ENCODE measurements at places on chromosomes 12 and 14.

DNA sequence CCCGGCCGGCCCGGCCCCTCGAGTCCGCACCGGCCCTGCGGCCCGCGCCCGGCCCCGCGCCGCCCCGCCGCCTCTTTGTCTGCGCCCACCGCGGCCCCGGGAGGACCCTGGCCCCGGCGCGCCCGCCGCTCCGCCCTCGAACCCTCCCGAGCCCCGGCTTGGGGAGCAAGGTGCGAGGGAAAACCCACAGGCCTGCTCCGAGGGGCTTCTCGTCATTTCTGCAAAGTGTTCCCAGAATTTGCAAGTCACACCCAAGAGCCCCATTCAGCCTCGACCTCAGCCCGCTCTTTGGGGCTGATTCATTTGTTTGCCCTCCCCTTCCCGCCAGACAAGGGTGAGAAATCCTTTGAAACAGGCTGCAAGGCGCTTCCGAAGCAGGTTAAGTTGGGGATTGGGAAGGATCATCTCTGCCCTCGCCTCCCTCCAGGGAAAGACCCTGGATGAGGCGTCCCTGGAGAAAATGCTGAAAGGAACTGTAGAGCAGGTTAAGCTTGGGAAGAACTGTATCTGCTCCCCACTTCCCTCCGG lies 325 bp upstream of the CLIP1 start:
- DNase-seq: no peak

GRCh38 chr14:73225496-73225895 lies 11.8 kb upstream of the PAPLN start:
- DNase-seq: no peak

DNA sequence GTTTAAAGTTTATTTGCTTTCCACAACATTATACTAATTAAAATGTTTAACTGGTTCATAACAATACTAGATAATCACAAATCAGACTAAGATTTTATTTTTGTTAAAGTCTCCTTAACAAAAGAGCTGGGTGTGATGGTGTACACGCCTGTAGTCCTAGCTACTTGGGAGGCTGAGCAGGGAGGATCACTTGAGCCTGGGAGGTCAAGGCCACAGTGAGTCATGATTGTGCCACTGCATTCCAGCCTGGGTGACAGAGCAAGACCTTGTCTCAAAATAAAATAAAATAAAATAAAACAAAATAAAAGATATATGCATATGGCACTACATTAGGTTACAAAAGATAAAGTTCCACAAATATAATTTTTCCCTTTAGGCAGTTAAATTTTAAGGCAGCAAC lies 5.6 kb downstream of the MIS18BP1 start:
- no peak for DNase-seq

- DNase-seq: peak; percentile 36
Measured at GRCh38 chr14:22886500-22887259, 3.7 kb downstream of the REM2 start.

DNA sequence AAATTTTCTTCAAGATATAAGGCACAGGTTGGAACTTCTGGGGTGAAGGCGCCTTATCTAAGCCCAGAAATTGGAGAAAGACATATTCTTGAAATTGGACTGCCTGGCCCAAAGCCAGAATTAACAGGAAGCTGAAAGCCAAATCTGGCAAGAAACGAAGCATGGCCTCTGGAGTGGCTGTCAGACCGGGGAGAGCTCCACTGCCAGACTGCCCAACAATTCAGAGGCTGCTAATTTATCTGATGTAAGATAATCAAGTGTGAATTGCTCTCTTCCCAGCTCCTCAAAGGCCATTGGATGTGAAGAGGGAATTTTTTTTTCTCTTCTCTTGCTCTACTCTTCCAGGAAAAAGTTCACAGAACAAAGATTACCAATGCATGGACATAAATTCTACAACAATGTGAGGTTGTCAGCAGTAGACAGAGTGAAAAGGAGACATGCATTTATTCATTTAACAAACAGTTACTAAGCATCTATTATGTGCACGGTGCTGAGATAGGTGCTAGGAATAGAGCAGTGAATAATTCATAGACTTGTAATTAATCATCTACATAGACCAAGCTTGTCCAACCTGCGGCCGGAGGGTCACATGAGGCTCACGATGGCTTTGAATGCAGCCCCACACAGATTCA lies at the start of gene GDF3:
GDF3 (minus strand) TSS at position 210 of the 632 bp plus-strand sequence; CDS start at position 163, 47 bp downstream.
- DNase-seq: no peak

DNA sequence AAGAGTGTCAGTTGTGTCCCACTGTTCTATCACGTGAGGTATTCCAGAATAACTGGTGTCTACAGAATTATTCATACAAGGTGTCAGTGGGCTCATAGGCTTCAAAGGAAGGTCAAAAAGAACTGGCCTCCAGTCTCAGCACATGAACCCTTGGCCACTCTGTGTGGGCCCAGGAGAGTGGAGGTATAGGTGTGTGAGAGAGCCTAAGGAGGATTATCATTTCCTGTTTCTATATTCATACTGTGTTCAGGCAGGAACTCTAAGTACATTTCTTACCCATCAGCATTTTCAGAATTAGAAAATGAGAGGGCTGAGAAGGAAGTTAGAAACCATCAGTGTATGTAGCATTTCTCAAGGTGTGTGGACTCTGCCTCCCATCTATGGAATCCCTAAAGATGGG lies 87.0 kb downstream of the BTG1 start:
- no peak for DNase-seq

GRCh38 chr12:114397978-114398881 lies 7.7 kb downstream of the TBX5 start:
- DNase-seq: no peak

DNA sequence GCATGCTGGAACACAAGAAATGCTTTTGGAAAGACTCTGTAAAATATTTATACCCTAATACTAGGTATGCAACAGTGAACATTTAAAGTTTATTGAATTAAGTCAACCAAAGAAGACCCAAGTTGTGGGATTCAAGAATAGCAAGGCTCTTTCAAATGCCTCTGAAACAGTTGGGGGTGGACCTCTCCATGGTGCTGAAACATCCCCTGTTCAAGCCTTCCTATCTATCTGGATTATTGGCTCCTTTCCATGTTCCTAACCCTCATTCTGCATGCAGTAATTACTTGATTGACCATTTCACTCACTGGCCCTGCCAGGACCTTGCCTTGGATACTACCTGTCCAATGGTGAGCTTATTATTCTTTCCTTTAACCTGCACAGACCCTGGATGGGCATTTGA lies 349.7 kb downstream of the NRXN3 start:
- no peak for DNase-seq

DNA sequence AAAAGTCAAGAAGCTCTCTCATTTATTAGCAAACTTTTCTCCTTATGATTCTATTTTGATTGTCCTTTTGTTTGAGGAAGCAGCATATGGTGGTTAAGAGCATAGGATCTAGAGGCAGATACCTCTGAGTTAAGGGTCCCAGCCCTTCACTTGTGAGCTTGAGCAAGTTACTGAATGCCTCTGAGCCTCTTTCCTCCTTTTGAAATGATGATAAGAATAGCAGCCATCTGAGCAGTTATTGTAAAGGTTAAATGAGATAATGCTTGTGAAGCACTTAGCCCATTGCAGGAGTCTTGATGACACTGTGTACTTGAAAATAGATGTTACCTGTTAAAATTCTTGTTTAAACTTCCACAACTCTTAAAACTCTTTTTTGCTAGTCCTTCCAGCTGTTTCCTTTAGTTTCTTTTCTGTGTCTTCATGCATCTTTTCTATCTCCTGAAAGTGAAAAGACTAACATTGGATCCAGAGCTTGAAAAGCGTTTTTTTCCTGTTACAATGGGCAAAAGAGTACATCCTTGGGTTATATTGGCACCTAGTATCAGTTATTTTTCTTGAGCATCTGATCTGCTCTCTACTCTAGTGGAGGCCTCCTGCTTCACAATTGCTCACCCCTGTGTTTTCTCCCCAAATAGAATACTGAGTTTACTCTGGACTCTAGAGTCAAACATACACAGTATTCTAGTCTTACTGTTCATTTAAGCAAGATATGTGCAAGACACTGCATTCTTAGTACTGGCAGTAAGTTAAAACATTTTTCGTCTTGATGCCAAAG lies 3.1 kb downstream of the HIF1A start:
- no peak for DNase-seq

- DNase-seq: no peak
Measured at GRCh38 chr14:63737582-63738006, 9.7 kb upstream of the SGPP1 start.

DNA sequence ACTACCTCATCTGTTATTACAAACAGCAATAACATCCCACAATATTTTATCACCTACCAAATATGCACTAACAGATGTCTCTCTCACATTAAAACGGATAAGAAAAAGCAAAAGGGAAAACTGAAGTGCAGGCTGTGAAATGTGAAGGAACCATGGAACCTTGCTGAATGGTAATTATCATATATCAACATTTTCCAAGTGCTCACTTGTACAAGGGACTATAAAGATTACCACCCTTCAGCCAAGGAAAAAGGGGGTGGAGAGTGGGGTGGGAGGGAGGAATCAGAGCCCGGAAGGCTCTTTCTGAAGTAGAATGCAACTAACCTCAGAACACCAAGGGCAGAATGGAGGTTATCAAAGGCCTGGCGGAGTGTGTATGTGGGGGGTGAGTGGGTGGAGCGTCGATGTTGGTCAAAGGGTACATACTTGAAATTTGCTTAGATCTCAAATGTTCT lies 1.2 kb downstream of the SNX6 start:
- DNase-seq: no peak

- no peak for DNase-seq
Measured at GRCh38 chr14:88818018-88818417, 6.4 kb upstream of the TTC8 start.

DNA sequence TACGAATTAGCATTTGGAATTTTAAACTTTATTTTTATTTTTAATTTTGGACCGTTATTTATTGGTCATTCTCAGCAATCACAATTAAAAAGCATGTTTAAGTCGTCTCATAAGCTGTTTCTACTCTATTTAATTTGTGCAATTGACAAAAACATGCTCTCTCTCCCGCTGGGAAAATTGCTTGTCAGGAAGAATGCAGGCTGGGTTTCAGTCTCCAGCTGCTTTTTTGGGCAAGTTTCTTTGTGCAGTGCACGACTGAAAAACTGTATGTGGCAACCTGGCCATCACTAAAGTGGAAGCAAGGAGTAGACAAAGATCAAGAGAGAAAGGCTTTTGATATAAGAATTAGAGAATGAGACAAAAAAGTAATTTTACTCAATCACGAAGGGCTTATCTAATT lies 941.5 kb upstream of the MDGA2 start:
- DNase-seq: no peak

- no peak for DNase-seq
Measured at GRCh38 chr12:67989184-67989920, at the start of gene IFNG-AS1. TSS of gene IFNG-AS1 (plus strand) at chr12:67989447.

DNA sequence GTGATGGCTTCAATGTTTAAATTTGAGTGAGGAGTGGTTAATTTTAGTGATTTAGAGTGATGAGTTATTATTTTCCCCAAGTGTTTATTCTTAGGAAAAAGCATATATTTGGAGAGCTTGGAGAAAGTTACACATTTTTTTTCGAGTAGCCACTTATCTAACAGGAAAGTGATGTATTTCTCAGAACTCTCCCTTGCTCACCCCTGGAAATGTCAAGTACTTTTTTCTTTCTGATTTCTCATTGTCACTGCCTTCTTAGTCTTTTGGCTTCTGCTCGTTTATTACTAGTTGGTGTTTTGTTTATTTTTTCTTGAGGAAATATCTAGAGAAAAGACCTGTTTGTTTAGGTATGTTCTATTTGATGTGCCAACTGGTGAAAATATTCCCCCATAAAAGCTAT lies 58.8 kb downstream of the AEBP2 start:
- DNase-seq: no peak

- no peak for DNase-seq
Measured at GRCh38 chr14:36069535-36069900, 107.0 kb downstream of the PTCSC3 start.

DNA sequence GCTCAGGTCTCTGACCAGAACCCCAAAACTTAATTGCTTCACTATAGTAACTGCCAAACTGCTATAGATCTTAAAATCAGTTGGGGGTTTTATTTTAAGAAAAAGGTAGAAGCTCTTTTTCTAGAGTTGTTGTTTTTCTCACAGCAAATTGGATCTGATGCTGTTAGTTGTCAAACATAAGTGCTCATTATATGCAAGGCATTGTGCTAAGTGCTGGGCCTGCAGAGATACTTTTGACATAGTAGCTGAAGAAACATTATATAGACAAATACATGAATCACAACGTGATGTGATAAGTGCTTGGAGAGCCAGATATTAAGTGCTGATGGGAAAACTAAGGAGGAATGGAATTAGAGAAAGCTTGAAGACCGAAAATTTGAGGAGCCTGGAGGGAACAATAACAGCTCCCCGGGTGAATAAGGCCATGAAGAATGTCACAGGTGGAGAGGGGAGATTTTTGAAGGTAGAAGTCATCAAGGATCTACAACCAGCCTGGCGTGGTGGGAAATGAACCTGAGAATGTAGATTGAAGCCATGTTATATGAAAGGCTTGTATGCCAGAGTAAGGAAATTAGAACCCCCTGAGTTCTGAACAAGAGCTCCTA lies 126.5 kb downstream of the DYRK2 start:
- DNase-seq: no peak

DNA sequence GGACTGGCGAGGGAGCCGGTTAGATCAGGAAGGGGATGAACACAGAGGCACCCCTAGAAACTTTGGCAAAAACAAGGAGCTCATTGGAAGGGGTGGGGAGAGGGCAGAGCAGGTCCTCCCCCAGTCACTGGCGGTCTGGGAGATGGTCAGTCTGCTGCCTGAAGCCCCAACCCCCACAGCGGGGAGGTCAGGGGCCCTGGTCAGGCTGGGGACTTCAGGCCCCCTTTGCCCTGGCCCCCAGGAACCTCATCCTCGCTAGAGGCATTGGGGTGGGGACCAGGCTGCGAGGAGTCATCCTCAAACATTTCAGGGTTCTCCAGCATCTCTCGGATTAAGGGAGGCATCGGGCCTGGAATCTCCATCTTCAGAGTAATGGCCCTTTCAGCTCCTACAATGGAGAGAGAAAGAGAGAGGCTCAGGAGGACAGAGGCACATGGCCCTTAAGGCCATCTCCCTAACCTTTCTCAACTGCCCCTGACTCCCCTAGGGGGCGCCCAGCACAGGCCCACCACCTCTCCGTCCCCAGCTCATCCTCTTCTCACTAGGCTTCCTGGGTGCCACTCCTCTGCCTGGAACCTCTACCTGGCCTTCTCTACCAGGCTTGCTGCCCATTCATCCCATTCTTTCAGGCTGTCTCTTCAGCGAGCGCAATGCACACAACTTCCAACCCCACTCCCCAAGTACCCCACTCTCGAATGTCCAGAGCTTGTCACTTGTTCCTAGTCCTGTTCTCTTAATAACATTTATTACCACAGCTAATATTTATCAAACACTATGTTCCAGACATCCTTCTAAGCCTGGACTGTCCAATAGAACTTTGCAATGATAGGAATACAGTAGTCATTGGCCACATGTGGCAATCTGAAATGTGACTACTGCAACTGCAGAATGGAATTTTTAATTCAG lies 4.7 kb upstream of the ITGB7 start:
- no peak for DNase-seq

Measured in activated CD8-positive, alpha-beta memory T cell treated with anti-CD3 and anti-CD28 coated beads for 48 hours (primary cell).